GM19239 (cell line): ENCODE measurements at places on chromosomes 6 and 20.

DNA sequence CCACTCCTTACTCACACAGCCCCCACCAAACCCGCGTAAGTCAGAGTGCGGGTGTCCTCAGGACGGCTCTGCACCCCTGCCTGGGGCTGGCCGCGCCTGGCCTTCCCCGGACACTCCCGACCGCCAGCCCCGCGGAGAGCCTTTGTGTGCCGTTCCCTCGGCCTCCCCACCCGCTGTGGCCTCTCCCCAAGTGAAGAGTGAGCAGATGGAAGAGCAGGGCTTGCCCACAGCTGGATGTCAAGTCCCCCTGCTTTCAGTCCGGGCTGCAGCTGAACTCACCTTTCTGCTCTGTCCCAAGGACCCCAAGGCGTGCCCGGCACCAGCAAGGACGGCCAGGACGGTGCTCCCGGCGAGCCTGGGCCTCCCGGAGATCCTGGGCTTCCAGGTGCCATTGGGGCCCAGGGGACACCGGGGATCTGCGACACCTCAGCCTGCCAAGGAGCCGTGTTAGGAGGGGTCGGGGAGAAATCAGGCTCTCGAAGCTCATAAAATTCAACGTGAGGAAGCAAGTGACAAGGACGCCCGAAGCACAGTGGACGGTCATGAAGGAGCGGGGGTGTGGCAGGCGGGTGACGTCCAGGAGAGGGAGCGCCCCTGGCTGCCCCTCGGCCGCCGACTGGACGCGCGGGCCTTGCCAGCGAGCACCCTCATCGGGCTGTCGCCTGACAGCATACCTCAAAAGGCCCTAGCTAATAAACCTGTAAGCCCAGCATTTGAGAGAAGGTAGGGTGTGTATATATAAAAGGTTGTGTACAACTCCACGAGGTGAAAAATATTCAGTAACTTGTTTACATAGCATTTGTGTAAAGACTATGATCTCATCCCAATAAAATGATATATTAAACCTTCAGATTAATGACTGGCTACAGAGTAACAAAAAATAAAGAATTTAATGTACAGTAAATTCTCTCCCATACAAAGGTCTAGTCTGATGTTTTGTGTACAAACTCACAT lies 21.1 kb downstream of the TCFL5 start:
- DNase-seq: no peak

DNA sequence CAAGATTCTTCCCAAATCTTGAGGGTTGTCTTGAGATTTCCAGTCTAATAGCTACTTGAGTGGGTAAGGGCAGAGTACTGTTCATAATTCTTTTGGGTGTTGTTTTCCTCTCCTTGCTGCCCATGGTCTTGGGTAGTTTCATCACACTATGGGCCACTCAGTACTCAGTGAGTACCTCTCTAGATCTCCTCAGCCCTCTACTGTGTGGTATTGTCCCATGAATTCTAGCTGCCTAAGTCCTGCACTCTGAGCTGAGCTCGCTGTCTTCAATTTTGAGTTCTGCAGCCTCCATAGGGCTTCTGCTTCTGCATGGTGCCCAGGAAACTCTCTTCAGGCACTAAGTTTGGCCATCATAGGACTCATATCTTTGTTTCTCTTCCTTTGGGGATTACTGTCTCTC lies 42.3 kb downstream of the ASXL1 start:
- DNase-seq: no peak

DNA sequence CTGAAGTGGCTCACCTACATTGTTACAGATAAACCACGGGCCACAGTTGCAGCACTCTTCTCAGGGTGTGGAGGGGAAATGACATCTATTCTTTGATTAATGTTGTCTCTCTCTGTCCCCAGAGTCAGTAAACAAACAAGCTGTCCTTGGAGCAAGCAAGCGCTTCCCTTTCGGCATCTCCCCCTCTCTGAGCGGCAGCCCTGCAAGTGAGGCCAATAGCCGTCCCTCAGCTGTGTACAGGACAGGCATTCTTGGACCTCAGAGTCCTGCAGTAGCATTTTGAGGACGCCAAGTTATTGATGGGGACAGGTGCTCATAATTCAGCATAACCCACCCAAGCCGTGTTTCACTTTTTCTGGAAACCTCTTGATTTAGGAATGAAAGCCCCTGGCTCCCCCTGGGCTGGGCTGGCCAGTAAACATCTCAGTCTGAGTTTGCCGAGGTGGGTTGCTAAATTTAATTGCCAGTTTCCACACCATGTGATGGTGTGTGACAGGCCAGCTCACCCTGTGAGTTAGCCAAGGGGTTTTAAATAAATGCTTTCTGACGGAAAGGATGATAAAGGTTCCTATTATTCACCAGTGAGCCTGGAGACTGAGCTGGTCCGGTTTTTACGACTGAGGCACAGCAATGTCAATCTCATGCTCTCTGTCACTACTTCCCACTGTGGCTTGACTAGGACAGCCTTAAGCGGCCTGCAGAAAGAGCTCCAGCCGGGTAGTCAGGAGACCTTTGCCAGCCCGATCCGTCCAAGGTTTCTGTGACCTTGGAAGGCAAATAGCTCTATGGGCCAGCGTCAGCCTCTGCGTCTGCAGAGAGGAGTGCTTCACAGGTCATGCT lies 214.8 kb upstream of the RREB1 start:
- no peak for DNase-seq

GRCh38 chr6:135066397-135066796 lies 11.8 kb upstream of the HBS1L start:
- DNase-seq: no peak

DNA sequence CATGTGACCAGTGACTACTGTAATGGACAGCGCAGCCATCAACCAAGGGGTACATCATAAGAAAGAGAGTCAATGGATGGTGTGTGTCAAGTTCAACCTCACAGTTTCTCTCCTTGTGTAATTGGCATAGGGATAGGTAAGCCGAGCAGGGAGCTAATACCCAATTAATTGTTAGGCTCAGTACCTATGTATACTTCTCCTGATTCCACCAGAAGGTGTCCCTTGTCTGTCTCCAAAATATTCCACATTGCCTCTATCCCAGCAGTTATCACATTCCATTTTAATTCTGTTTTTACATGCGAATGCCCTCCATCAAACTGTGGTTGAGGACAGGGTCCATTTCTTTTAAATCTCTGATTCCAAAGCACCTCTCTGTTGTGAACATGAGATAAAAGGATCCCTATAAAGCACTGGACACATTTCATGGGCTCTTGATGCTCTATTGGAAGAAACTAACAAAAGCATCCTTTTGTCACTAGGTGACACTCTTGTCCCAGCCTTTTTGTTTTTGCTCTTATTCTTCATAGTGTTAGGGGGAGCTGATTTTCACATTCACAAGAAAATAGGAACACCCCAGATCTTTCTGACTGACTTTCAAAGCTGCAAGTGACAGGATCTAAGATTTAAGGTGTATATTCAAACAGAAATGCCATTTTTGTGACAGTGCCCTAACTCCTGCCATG lies 38.9 kb downstream of the FBXO9 start:
- no peak for DNase-seq

DNA sequence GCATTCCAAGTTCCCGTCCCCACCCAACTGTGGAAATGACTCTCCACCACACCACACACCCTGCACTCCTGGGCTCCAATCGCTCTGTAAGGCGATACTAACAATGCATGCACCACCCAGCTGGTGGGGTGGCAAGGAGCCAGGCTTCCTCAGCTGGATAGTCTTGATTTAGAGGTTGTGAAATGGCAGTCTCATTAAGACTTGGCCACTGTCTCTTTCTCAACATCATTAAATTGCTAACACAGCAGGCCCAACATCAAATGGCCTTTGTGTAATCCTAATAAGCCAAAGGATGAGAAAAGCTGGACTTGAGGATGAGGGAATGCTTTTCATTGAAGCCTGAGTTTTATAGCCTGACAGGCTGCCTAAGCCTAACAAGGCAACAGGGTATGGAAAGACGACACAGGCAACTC lies 223.7 kb downstream of the GMDS start:
- DNase-seq: no peak

DNA sequence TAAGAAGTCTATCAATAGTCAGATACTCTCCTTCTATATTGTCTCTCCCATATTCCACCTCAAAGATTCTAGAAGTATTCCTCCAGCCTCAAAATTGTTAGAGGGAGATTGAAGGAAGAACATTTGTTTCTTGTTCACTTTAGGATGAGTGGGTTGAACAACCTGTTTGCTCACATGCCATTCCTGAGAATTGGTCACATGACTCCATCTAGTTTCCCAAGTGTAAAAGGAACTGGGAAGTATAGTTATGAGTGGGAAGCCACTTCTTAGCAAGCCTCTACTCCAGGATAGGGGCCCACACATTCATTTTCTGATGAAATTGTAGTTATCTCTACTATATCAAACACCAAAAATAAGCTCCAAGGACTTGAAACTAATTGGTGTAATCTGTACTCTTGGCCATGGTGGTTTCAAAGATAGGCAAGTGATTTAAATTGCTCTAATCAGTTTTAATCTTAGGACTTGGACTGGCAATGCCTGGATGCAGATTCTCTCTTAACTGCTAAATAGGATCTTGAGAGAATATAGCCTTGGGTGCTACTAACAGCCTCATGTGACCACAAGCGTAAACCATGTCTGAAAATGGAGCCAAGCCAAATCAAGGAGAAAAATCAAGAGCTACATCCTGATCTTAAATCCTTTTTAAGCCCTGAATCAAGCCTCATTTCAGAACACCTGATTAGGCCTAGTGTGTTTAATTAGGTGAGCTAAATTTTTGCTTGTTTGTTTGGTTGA lies 758.7 kb upstream of the MAN1A1 start:
- DNase-seq: no peak
